GM23248 (cell line): ENCODE measurements at places on chromosomes 11 and 22.

GRCh38 chr11:83046621-83047172, 25.0 kb downstream of the RAB30 start:
- peak; percentile 38 for DNase-seq

DNA sequence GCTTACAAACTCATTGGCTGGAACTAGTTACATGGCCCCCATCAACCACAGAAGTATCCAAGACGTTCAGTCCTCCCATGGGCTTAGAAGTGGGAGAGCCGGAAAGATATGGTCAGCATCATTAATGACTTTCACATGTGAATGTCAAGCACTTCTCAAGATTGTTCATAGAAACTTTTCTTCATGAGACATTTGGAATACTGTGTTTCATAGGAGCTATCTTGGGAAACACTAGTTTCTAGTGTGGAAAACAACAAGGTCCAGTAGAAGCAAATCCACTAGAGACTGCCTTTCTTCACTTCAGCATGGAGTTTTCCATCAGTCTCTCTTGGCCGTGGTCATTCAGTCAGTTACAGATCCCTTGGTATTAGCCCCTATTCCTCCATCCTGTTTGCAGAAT, 160.9 kb downstream of the C11orf91 start:
- DNase-seq: peak; percentile 62

DNA sequence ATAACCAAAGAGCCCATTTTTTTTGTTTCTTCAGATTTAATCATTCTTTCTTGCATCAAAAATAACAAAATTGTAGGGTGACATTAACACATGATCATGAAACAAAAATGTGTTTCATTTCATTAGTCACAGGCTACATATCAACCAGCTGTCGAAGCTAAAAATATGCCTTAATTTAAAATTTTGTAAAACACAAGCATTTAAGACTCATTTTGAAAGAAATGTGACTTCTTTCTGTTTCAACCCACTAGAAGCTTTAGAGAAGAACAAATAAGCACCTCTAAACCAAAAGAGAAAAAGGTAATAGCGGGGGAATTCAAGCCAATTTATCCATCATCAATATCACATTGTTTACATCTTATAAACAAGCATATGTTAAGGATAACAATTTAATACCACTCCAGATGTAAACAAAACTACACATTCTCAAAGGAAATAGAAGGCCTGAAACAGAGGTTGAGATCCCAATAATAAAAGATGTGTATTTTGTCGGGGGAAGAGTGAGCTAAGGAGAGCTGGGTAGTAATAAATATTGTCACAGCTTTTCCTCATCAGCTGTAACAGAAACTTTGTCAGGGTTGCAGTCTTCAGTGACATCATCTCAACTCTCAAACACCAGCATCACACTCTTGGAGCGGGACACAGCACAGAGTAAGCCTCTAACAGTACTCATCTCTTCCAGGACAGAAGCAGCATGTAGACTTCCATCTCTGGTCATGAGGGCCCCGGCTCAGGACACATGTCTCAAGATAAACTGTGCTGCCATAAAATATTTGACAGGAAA, 42.0 kb downstream of the ALG9 start:
- peak; percentile 32 for DNase-seq

DNA sequence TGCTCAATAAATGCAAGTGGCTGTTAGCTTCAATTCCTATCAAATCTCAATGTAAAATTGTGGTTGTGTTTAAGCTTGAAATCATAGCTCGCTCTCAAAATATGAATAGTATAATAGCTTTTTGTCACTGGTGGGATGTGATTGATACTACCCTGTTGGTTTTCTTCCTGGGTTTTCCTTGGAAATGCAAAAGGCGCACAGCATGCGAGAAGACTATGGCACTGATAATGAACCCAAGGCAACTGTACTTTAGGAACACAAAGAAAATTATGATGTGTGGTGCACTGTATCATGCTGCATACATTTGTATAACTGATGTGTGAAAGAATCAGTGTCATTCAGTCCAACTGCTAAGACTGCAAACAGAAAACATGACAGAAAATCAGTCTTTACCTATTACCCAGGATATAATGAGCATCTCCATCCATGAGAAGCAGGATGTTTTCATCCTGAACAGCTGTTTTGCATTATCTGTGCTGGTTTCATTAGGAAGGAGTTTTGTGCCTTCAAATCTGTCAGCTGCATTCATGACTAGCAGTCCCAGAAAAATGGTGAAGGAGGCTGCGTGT, 101.2 kb downstream of the TRPC6 start:
- no peak for DNase-seq

GRCh38 chr11:56314844-56315243, at the start of gene OR8K3:
Gene OR8K3 (plus strand): TSS chr11:56315144. CDS start chr11:56318307, 3,163 bp downstream.
- DNase-seq: no peak

DNA sequence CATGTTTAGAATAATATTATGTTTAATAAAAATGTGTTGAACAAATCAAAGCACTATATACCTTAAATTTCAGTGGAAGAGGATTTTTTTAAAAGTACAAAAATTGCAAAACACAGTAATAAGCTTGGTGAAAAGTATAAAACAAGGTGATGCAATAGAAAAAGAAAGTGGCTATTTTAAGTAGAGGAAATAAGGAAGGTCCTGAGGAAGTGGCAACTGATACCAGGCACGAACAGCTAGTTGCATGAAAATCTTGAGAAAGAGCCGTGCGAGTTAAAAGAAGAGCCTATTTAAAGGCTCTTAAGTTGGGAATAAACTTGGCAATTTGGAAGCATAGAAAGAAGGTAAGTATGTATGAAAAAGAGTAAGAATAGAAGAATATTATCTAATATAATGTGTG, 1679.3 kb downstream of the LRRC4C start:
- no peak for DNase-seq

- DNase-seq: no peak
These were observed 527.8 kb downstream of the BRD1 start for GRCh38 chr22:49299821-49300231.

DNA sequence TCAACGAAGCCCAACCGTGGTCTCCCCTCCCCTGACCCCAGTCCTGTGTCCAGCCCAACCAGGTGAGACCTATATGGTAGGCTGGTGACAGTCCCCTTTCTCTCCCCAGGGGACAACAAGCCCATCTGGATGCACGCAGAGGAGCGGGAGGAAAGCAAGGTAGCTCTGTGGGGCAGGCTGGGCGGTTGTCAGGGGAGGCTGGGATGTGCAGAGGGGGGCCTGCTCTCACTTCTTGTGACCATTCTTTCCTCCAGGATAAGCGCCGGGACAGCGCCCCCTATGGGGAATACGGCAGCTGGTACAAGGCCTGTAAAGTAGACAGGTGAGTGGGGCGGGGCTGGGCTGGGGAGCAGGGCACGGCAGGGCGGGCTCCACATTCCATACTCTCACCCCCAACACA, 3.5 kb upstream of the RAB1B start:
- DNase-seq: peak; percentile 25

DNA sequence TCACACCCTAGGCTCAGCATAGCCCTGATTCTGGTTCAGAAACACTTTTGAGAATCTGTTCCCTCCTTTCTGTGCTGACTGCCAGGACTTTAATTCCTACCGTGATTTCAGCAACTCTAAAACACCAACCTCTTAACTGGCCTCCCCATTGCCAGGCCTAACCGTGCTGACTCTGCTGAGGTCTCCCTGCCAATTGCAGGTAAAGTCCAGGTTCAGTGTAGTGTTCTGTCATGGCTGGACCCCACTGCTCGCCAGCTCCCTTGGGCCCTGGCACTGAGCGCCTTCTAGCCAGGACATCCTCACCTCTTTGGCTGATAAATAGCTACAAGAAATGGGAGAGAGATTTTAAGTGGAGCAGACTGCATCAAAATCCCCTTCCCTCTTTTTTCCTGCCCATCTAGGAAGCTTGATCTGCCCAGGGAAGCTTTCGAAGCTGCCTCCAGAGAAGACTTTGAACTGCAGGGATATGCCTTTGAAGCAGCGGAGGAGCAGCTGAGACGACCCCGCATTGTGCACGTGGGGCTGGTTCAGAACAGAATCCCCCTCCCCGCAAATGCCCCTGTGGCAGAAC, 4.7 kb downstream of the UPB1 start:
- DNase-seq: no peak

GRCh38 chr11:65917077-65917433, 1.8 kb downstream of the C11orf68 start:
- no peak for DNase-seq

DNA sequence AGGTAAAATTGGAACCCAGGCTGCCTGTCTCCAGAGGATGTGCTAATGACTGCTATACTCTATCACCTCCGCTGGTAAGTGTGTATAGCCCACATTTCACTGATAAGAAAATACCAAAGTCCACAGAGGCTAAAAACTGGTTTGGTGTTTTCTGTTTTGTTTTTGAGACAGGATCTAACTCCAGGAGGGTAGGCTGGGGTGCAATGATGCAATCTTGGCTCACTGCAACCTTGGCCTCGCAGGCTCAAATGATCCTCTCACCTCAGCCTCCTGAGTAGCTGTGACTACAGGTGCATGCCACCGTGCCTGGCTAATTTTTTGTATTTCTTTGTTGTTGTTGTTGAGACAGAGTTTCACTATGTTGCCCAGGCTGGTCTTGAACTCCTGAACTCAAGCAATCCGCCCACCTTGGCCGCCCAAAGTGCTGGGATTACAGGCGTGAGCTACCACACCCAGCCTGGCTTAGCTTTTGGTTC, 409.8 kb downstream of the LARGE1 start:
- DNase-seq: no peak

DNA sequence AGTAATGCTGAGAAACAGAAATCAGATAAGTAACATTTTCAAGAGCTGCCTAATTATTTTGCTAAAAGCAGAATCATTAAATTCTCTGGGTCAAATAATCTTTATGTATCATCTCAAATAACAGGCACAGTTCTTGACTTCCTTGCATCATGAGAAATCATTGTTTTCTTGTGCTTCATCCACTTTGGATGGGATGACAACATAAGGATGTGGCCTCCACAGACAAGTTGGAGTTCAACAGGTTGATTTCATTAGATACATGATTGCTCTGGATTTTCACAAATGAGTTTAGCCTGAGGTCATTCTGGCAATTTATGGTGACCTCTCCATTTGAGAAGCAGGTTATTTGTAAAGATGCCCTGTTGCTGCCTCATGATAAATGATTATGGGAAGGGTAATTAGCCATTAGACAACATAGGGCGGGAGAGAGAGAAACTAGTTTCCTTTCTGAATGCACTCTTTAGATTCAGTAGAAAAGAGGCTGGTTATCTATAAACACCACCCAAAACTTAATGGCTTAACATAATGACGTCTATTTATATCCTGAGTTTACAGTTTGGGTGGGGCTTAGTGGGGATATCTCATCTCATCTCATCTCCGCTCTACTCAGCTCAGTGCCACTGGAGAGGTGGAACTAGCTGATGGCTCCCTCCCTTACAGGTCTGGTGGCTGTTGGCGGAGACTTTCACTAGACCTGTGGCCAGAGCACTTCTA, 35.0 kb upstream of the ADORA2A start:
- peak; percentile 56 for DNase-seq

DNA sequence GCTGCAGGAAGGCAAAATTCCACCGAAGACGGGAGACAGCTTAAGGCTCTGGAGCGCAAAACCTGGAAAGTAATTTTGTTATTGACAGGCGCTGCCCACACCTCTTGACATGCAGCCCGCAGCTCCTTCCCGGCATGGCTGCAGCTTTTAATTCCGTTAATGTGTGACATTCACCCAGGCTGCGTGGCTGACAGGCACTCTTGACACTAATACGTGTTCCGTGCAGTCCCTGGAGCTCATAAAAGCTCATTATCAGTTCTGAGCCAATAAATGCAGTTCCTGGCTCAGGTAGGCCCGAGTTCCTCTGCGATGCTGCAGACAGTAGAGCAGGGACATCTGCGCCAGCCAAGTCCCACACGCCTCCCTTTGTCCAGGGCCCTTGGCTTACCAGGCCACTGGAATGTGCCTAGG, 34.8 kb downstream of the TSPAN18 start:
- no peak for DNase-seq

DNA sequence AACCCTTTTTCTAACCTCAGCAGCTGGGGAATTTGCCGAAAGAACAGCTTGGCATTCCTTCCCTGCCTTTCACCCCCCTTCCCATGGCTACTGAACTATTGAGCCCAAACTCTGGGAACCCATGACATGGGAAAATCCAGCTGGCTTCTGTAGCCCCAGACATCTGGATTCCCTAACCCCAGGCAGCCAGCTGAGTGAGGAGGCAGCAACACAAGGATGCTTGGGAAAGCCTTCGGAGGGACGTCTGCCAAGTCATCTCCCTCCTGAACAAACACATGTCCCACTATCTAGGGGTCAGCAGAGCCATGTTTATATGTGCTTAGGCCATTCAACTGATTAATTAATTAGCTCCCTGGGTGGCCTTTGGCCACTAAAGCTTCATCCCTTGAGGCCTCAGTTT, 21.6 kb downstream of the LRRC55 start:
- peak; percentile 8 for DNase-seq

- DNase-seq: no peak
These were observed 156.8 kb downstream of the NAV2 start for GRCh38 chr11:19869466-19869865.

GRCh38 chr11:129584316-129584715, 208.7 kb downstream of the BARX2 start:
- DNase-seq: no peak

GRCh38 chr22:44929359-44930015, 80.3 kb downstream of the PHF21B start:
- DNase-seq: no peak

GRCh38 chr11:129751511-129751910, 64.1 kb upstream of the TMEM45B start:
- DNase-seq: no peak

DNA sequence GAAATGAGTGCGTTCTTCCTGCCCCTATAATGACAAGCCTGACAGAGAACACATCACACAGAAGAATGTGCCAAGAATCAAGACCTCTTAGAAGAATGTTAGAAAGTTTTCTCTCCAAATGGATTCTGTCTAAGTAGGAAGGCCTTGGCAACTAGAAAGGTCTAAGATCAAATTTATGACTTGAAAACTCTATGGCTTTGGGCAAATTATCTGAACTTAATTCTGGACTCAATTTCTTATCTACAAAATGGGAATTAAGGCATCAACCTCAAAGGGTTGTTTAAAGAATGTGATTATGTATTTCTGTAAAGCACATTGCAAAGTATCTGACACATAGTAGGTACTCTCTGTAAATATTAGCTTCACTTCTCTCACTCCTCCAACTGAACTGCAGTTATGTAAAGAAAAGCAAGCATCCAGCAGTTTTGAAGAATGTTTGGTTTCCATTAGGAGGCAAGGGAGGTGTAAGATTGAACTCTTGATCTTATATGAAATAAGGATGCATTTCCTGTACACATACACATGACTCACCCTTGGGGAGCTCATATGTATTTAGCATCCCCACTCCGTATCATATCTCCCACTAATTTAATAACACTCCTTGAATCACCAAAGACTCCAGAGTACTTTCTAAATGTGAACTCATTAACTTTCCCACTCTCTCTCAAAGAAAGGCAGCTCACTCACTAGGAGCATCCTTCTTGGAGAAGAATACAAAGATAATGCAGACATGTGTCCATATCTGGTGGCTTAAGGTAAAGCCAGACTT, 77.6 kb downstream of the ETS1 start:
- DNase-seq: peak; percentile 68

GRCh38 chr11:59187035-59187434, 15.1 kb downstream of the DTX4 start:
- no peak for DNase-seq

- DNase-seq: no peak
These were observed 52.6 kb upstream of the ELF5 start for GRCh38 chr11:34566208-34566551.
